Suppressor macrophage treated with lipopolysaccharide for 4 hours (primary cell): ENCODE measurements at places on chromosomes 6 and 20.
A peak's percentile ranks its signal among the peaks of the same experiment; 100 is the strongest.

GRCh38 chr20:10653599-10654249 lies 20.1 kb downstream of the JAG1 start:
- peak; percentile 12 for DNase-seq

- no peak for DNase-seq
These were observed 39.4 kb downstream of the TRAF3IP2 start for GRCh38 chr6:111566222-111566734.

- DNase-seq = no peak
These were observed 204.0 kb downstream of the DLL1 start for GRCh38 chr6:170086639-170087420.

DNA sequence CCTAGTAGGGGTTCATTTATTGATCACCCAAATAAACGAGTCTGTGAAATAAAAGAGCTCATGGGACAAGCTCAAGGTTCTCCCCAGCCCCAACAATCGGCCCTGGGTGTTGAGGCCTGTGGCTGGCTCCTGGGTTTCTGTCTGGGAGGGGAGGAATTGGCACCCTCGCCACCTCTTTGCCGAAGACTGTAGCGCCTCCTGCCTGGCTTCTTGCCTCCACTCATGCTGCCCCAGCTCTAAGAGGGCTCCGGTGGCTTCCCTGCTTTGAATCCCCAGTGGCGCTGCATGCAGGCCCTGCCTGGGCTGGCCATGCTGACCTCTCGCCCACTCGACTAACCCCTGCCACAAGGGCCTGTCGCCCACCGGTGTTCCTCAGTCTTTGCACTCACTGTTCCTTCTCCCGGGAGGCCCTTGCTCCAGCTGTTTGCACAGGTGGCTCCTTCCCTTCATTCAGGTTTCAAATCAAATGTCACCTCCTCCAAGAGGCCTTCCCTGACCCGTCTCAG lies 5.4 kb downstream of the MLN start:
- DNase-seq = no peak

GRCh38 chr6:8705435-8706020 lies 270.2 kb upstream of the SLC35B3 start:
- DNase-seq = no peak

- DNase-seq = no peak
These were observed 17.0 kb downstream of the MAPK13 start for GRCh38 chr6:36147294-36147693.
